NCI-H2081 (cell line): ENCODE measurements at places on chromosomes 1 and 21.

DNA sequence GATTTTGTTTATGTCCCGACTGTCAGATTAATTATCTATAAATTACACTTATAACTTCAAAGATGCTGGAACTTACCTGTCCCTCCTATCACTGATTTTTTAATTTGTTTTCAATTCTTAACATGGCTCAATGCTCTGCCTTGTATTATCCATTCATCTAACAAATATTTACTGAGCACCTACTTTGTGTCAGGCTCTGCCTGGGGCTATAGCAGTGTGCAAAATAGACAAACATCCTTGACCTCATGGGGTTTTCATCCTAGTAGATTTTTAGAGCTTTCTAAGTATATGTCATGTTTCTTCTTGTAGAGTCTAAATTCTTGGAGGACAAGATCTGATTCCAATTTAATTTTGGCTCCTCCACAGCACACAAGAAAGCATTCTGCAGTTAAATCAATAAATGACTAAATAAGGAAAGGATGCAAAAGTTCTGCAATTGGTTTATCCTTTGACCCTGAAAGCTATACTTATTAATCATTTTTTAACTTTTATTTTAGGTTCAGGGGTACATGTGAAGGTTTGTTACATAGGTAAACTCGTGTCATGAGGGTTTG lies 10.8 kb upstream of the SMYD2 start:
- no peak for DNase-seq

- no peak for DNase-seq
These were observed 92.1 kb upstream of the SLC44A3 start for GRCh38 chr1:94727846-94728715.

DNA sequence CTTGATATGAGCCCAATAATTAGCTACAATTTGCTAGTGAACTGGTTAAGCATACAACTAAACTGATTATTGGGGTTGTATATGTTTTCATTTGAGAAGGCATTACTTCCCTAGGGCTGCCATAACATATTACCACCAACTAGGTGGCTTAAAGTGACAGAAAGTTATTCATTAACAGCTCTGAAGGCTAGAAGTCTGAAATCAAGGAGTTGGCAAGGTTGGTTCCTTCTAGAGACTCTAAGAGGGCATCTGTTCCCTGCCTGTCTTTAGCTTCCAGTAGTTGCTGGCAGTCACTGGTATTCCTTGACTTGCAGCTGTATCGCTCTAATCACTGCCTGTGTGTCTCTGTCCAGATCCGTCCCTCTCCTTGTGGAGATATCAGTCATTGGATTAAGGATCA lies 86.3 kb downstream of the LHX9 start:
- DNase-seq, result no peak

- DNase-seq, result peak; percentile 84
These were observed 30.0 kb upstream of the S100A7 start for GRCh38 chr1:153490272-153491051.

GRCh38 chr1:55316502-55316901 lies 101.3 kb upstream of the USP24 start:
- DNase-seq, result no peak

DNA sequence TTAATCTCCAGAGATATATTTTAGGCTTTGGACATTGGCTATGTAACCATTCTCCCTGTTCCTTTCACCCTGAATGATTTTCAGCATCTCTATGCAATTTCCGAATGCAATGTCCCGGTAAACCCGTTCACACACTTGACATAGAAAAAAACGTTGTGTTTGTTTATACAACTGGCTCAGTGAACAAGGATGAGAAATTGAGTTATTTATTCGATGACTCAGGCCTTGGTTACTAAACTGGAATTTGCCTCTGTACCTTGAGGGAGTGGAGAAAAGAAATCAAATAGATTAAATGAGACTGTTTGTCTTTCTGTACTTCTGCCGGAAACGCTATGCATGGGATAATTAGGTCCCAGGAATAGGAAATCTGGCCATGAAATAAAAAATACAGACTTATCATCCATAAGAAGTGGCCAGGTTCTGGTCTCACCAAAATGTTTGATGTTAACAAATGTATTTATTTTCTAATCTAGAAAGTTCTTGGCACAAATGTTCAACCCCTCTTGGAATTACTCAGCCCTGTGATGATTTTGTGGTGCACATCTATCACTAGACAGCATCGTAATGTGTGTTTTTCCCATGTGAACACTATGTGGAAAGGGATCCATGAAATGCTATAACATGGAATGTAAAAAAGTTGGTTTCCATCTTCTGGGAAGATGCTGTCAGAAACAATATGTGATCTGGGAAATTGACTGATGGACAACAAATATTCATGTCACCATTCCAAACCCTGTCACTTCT lies 253.9 kb downstream of the DUSP10 start:
- DNase-seq, result no peak

DNA sequence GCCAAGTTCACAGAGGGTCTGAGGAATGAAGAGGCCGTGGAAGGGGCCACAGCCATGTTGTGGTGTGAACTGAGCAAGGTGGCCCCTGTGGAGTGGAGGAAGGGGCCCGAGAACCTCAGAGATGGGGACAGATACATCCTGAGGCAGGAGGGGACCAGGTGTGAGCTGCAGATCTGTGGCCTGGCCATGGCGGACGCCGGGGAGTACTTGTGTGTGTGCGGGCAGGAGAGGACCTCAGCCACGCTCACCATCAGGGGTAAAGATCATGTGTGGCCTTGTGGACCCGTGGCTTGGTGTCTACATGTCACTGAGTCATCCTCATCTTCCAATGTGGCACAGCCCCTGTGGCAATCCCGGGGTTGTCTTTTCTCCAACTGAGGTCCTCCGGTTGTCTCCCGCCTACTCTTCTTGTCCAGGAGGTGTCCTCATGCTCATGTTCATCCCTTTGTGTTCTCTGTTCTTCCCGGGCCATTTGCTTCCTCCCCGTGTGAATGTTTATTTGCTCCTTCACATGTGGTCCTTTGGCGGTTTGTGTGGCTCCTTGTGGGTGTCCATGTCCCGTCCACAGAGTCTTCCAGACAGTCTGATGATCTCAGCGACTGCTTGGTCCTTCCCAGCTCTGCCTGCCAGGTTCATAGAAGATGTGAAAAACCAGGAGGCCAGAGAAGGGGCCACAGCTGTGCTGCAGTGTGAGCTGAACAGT lies 84.2 kb downstream of the OBSCN start:
- DNase-seq, result no peak

- DNase-seq, result no peak
These were observed 97.2 kb downstream of the WDR4 start for GRCh38 chr21:42781971-42782722.

- DNase-seq, result no peak
These were observed 40.2 kb upstream of the SIPA1L2 start for GRCh38 chr1:232669981-232670747.

- no peak for DNase-seq
These were observed 153.6 kb upstream of the SAMSN1 start for GRCh38 chr21:14699433-14700407.

- no peak for DNase-seq
These were observed 20.1 kb downstream of the NPHP4 start for GRCh38 chr1:5972198-5972520.
